ENCODE measurements at places on chromosomes 1 and 21. TPM values are rescaled to one million over a fixed set of nuclear protein-coding genes. Genes with fewer than 3 reads are reported as not detected.

GRCh38 chr1:3031401-3032221, 10.3 kb downstream of the ACTRT2 start:
- peak; percentile 64 for DNase-seq

GRCh38 chr1:60281360-60281932, 207.9 kb upstream of the C1orf87 start:
- no peak for DNase-seq

LRRC39 gene
- 3.1 TPM for polyA plus RNA-seq

HEYL gene
- polyA plus RNA-seq = 1.2 TPM

PEAR1 gene
- 1.4 TPM for polyA plus RNA-seq

KRTAP25-1 gene
- polyA plus RNA-seq = not detected

Measured in spleen (tissue), 13 donors.